ENCODE measurements at places on chromosomes 1 and 21. TPM values are rescaled to one million over a fixed set of nuclear protein-coding genes. Genes with fewer than 3 reads are reported as not detected.

GRCh38 chr1:73659136-73659535 is 538.8 kb downstream of the LRRIQ3 start:
- DNase-seq, result no peak

- DNase-seq, result no peak
These were observed 24.8 kb upstream of the RNF19B start for GRCh38 chr1:32989160-32990050.

GRCh38 chr1:156146020-156146768 is 7.2 kb upstream of the SEMA4A start:
- DNase-seq, result no peak

- DNase-seq, result no peak
These were observed 284.6 kb downstream of the PTBP2 start for GRCh38 chr1:97006044-97006661.

The MRPL9 gene
- 121 TPM for total RNA-seq

DNA sequence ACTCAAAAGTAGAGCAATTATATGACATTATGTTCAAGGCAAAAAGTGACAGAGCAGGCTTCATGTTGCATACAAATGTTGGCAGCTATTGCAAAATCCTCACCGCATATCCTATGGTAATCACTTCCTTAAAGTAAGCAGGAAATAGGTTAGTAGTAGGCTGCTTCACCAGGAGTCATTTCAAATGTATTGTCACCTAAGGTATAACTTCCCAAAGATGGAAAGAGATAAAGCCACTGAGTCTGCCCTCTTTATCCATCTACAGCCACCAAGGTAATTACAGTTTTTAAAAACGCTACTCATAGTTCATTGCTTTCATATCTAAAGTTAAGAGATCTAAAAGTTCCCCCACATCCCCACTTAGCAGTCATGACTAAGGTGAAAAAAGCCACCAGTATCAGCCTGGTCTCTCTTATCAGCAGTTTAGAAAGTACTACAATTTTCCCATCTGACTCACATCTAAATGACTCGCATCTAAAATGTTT is 31.6 kb upstream of the UBE2U start:
- DNase-seq, result no peak

The FCGR2B gene
- not detected for total RNA-seq

The IGSF21 gene
- total RNA-seq, result 0.35 TPM

GRCh38 chr1:4110888-4111287 is 210.8 kb upstream of the C1orf174 start:
- DNase-seq, result no peak

GRCh38 chr1:12230549-12231275 is 882 bp downstream of the VPS13D start:
- DNase-seq, result no peak

DNA sequence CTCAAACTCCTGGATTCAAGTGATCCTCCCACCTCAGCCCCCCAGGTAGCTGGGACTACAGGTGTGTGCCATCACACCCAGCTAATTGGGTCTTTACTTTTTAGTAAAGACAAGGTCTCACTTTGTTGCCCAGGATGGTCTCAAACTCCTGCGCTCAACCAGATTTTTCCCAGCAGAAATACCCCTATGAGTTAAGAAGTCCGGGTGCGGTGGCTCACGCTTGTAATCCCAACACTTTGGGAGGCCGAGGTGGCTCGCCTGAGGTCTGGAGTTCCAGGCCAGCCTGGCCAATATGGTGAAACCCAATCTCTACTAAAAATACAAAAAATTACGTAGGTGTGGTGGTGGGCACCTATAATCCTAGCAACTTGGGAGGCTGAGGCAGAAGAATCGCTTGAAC is 6.5 kb upstream of the L1TD1 start:
- DNase-seq, result no peak

The NOTCH2 gene
- 84.2 TPM for total RNA-seq

The CACHD1 gene
- 40.8 TPM for total RNA-seq

DNA sequence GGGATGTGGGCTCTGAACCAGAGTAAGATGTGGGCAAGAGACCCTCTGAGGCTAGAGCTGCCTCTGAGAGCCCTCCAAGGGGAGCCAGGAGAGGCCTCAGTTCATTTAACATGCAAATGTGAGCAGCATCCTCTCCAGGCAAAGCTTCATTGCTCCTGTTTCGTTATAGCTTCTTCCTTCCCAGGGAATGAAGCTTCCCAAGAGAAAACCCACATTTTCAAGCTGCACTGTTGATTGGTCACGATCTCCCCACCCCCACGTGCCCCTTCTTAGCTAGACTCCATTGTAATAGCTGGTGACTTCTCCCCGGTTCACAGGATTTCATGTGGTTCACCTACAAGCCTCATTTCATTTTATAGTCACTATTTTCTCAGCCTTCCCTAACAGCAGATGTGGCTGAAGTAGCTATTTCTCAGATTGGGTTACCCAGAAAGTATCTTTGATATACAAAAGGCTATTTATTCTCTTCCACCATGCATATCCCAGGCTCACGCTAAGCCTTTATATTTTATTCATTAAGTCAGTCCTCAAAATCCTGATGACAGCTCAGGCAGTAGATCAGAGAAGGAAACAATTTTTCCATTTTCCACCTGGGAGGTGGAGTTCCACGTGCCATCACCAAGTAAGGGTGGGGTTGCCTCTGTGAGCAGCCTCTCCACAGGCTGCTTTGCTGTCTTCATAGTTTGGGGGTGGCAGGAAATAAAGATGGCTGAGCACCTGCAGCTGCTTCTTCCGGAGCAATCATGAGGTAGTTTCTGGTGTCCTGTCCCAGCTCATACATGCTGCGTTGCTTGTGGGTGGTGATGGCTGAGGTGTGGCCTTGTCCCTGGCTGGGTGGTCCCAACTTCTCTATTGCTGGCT is 178.3 kb upstream of the RAB4A start:
- DNase-seq, result no peak

GRCh38 chr1:235885655-235886262 is 19.1 kb upstream of the LYST start:
- DNase-seq, result no peak

The ITSN1 gene
- total RNA-seq, result 66.5 TPM

- no peak for DNase-seq
These were observed 623.2 kb upstream of the PKN2 start for GRCh38 chr1:88060750-88061491.

- no peak for DNase-seq
These were observed 88.1 kb downstream of the TM2D1 start for GRCh38 chr1:61636814-61637213.

GRCh38 chr21:42746593-42747275 is 93.3 kb downstream of the PDE9A start:
- no peak for DNase-seq

DNA sequence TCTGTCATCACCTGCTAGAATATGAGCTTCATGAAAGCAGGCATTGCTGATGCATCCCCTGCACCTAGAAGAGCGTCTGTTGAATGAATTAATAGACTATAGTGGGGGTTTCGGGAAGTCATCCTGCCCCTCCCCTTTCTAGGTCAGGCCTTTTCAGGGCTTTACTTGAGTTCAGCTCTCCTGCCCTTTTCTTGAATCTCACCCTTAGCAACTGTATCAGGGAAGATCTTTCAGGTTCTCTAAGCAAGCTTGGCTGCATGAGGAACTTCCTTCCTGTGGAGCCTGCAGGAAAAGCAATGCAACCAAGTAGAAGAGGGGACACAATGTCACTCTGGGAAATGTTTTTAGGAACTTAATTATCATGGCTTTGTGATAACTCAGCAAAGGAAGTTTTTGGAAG is 27.2 kb upstream of the KIAA0040 start:
- DNase-seq, result no peak

Data from neural crest cell (in vitro differentiated cells).